ENCODE measurements at places on chromosomes 1 and 21.

GRCh38 chr1:68600049-68600661 is 103.3 kb upstream of the DEPDC1 start:
- no peak for DNase-seq

GRCh38 chr1:58982259-58982998 is 198.6 kb upstream of the JUN start:
- no peak for DNase-seq

DNA sequence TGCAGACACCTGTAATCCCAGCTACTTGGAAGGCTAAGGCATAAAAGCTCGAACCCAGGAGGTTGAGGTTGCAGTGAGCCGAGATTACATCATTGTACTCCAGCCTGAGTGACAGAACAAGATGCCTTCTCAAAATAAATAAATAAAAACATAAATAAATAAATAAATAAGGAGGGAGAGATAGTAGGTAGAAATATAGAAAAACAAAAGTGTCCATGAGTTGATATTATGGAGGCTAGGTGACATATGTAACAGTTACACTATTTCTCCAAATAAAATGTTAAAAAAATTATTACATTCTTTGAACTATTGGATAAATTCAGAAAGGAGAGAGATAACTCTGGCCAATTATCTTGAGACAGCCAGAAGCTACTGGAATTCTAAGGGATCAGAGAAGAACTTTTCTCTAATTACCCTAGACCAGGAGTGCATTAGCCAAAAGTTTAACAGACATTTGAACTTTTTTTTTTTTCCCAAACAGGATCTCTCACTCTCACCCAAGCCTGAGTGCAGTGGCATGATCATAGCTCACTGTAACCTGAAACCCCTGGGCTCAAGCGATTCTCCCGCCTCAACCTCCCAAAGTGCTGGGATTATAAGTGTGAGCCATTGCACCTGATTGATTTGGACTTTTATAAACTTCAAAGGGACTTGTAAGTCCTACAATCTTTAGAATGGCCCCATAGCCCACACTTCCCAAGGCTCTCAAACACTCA is 17.6 kb downstream of the SYNJ1 start:
- DNase-seq, result no peak

DNA sequence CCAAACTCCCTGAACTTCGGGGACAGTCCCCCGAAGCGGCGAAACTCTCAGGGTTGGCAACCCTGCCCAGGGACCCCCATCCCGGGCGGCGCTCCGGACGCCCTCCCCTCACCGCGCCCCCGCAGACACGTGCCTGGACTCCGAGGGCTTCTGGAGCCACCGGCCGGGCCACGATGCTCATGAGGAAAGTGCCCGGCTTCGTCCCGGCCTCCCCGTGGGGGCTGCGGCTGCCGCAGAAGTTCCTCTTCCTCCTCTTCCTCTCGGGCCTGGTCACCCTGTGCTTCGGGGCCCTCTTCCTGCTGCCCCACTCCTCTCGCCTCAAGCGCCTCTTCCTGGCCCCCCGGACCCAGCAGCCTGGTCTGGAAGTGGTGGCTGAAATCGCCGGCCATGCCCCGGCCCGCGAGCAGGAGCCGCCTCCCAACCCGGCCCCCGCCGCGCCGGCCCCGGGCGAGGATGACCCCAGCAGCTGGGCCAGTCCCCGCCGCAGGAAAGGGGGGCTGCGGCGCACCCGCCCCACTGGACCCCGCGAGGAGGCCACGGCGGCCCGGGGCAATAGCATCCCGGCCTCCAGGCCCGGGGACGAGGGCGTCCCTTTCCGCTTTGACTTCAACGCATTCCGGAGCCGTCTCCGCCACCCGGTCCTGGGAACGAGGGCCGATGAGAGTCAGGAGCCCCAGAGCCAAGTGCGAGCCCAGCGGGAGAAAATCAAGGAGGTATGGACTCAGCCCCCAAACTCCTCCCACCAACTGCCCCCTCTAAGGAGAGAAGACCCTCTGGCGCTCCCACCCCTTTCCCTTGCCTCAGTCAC is 1.2 kb downstream of the MAN1C1 start:
- no peak for DNase-seq

GRCh38 chr1:90835661-90836344 is 118.7 kb upstream of the BARHL2 start:
- DNase-seq, result no peak

DNA sequence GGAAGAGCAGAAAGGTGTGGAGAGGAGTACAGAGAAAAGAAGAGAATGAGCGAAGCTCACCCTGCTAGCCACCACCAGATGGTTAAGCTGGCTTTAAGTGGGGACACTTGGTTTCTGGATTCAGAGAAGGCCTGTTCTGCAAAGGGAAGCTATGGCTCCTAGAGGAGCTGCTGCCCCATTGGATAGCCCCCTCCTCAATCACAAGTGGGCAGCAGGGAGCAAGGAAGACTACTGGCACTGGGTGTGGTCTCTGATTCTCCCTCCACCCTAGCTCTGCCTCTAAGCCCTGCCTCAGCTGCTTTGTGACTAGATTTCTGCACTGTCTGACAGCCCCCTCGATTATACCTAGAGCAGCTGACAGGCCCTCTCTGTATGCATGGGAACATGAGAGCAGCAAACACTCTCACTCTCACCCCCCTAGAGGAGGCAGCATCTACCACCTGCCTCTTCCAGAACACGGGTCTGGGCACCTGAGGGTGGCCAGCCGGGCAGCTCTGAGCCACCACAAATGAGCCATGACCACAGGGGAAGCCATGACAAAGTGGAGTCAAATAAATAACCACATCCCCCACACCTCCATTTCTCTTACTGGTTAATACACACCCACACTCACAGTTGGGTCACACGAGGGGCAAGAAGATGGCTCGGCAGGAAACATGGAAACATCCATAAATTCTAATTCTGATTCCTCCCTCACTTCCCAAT is 13.6 kb downstream of the PLEKHA6 start:
- DNase-seq, result no peak

GRCh38 chr1:85447006-85447943 is 17.7 kb downstream of the DDAH1 start:
- no peak for DNase-seq

GRCh38 chr1:44030605-44031251 is 534 bp downstream of the SLC6A9 start:
- no peak for DNase-seq

DNA sequence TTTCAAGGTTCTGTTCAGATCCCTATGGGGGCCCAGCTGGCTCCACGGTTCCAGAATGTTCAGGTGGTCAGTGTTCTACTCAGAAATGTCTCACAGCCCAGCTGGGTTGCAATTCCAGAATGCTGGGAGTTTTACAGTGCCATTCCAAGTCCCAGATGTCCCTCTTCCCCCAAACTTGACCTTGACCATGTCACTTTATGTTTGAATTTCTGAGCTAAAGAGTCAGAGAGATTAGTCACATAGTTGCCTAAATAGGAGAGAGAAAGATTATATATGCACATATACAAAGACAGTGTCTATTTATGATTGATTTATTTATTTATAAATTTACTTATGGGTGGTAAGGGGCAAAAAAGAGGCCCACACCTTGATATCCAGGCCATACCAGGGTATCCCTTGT is 2.5 kb downstream of the GPR3 start:
- no peak for DNase-seq

- DNase-seq, result no peak
Measured at GRCh38 chr1:242219298-242219901, 220.5 kb upstream of the MAP1LC3C start.

- no peak for DNase-seq
Measured at GRCh38 chr1:16101623-16102022, 28.2 kb upstream of the FAM131C start.

DNA sequence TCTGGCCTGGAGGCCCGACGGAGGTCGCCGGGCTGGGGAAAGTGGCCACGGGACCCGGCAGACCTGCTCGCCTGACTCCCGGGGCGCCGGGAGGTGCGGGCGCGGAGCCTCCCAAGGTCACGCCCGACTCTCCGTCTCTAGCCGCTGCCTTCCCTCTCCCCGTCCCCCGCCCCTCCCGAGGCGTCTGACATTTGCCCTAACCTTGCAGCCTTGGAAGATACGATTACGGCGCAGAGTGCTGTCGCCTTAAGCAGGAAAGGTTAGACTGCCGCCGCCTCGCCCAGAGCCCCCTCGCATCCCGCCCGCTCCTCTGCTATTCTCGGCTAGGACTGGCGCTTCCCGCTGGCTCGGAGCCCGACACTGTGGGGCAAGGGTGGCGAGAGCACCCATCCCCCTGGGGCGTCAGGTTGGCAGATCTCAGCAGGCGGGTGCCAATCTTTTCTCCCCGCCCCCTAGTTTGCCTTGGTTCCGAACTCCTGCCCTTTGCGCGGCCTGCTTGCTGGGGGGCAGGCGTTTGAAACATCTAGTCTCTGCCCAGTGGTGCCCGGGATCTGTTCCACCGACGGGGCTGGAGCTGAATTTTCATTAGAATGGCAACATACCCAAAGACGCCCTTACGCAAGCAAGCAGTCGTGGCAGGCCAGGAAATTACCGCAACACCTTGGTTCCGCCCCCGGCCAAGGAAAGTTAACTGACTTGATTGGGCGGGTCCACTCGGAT is 835 bp downstream of the PGM1 start:
- DNase-seq, result no peak

DNA sequence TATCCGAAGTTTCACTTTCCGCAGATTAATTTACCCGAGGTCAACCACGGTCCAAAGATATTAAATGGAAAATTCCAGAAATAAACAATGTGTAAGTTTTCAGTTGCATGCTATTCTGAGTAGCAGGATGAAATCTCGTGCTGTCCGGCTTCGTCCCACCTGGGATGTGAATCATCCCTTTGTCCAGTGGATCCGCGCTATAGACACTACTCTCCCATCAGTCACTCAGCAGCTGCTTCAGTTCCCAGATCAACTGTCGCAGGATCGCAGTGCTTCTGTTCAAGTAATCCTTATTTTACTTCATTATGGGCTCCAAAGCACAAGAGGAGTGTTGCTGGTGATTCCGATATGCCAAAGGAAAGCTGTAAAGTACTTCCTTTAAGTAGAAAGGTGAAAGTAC is 8.3 kb upstream of the LRP8 start:
- no peak for DNase-seq

GRCh38 chr1:205396967-205397616 is 24.8 kb downstream of the LEMD1 start:
- DNase-seq, result no peak

All from SIG-M5 (cell line).